Bronchus fibroblast of lung (primary cell): ENCODE measurements at places on chromosomes 5 and 9. TPM values are rescaled to one million over a fixed set of nuclear protein-coding genes. Genes with fewer than 3 reads are reported as not detected.

CSF2 gene
- 0.74 and 0.84 TPM in 2 replicates for total RNA-seq

TRPM6 gene
- total RNA-seq = under 0.01 TPM in 2 replicates

ADRA1B gene
- 1.0 and 2.4 TPM in 2 replicates for total RNA-seq

ZNG1E gene
- total RNA-seq = 17.4 and 19.2 TPM in 2 replicates

EPB41L4A gene
- total RNA-seq = under 0.01 and 0.17 TPM in 2 replicates

CDC14B gene
- 5.8 and 12.1 TPM in 2 replicates for total RNA-seq

GABRP gene
- not detected in 2 replicates for total RNA-seq

CETN3 gene
- 12.2 and 20.5 TPM in 2 replicates for total RNA-seq

TLX3 gene
- total RNA-seq = not detected in 2 replicates

AJM1 gene
- 0.45 and 1.3 TPM in 2 replicates for total RNA-seq

HMCN2 gene
- total RNA-seq = not detected in 2 replicates

SLC34A1 gene
- total RNA-seq = not detected in 2 replicates

PDGFRB gene
- total RNA-seq = 84.2 and 84.7 TPM in 2 replicates

COL23A1 gene
- not detected in 2 replicates for total RNA-seq

FCHO2 gene
- total RNA-seq = 2.4 and 5.5 TPM in 2 replicates

CCDC180 gene
- total RNA-seq = 0.30 and 0.34 TPM in 2 replicates

PAPPA gene
- total RNA-seq = 11.1 and 11.3 TPM in 2 replicates

AK6 gene
- total RNA-seq = 20.8 and 27.4 TPM in 2 replicates

FCN2 gene
- not detected in 2 replicates for total RNA-seq

TMEFF1 gene
- total RNA-seq = 1.3 and 1.5 TPM in 2 replicates

BTNL3 gene
- total RNA-seq = not detected in 2 replicates

NFX1 gene
- 15.8 and 18.0 TPM in 2 replicates for total RNA-seq

MYORG gene
- 1.2 and 1.3 TPM in 2 replicates for total RNA-seq

ESM1 gene
- total RNA-seq = 1.0 and 2.5 TPM in 2 replicates

PCDHB6 gene
- total RNA-seq = not detected in 2 replicates

SPRY4 gene
- 8.9 and 10.1 TPM in 2 replicates for total RNA-seq

SRA1 gene
- total RNA-seq = 50.7 and 58.3 TPM in 2 replicates

CHD1 gene
- 19.2 and 20.7 TPM in 2 replicates for total RNA-seq

ENDOG gene
- 26.2 and 26.6 TPM in 2 replicates for total RNA-seq

MAMDC4 gene
- 2.5 and 3.0 TPM in 2 replicates for total RNA-seq

NOXA1 gene
- total RNA-seq = 0.15 and 0.17 TPM in 2 replicates

TAF11L5 gene
- not detected in 2 replicates for total RNA-seq

ACSL6 gene
- under 0.01 TPM in 1 of 2 replicates, not detected in the other for total RNA-seq

ACOT12 gene
- total RNA-seq = 0.84 and 1.2 TPM in 2 replicates

ZFP2 gene
- 0.67 and 1.0 TPM in 2 replicates for total RNA-seq

DDX4 gene
- total RNA-seq = not detected in 2 replicates

OCLN gene
- total RNA-seq = 3.5 and 4.2 TPM in 2 replicates
